ENCODE measurements at places on chromosomes 12 and 14.

DNA sequence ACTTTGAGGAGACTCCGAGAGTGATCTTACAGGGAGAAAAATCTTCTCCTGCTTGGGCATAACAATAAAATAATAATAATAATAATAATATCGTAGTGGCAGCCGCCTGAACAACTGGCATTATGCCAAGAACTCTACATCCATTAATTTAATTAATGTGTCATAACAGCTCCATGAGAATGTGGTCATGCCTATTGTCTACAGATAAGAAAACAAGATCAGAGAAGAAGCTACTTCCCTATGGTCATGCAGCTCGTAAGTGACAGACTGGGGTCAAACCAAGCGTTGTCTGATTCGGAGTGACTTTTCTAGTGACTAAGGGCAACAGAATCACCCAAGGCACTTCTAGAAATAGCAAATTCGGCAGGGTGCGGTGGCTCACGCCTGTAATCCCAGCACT is 11.7 kb downstream of the PROX2 start:
- DNase-seq, result no peak

DNA sequence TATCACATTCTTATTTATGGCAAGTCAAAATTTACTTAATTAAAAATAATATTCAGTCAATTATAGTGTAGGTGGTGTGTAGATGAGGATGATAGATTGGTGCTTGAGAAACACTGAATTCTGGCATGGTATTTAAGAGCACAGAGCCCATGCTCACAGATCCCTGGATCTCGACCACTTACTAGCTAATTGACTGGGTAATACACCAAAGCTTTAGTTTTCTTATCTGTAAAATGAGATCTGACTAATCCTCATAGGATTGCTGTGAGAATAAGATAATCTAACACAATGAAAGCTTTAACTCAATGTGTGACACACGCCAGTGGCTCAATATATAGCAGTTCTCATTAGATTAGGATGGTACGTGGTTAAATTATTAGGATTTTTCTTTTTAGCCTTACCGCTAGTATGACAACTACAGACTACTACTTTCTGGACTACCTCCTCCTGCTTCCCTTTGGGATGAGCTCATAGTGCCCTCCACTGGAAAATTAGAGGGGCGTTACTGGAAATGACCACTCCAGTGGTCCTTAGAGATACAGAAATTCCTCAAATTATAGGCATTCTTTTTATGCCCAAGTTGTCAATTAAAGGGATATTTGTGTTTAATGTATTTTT is 482.8 kb upstream of the TBX3 start:
- DNase-seq, result peak; percentile 49

GRCh38 chr12:76413121-76413520 is 64.9 kb upstream of the BBS10 start:
- DNase-seq, result no peak

DNA sequence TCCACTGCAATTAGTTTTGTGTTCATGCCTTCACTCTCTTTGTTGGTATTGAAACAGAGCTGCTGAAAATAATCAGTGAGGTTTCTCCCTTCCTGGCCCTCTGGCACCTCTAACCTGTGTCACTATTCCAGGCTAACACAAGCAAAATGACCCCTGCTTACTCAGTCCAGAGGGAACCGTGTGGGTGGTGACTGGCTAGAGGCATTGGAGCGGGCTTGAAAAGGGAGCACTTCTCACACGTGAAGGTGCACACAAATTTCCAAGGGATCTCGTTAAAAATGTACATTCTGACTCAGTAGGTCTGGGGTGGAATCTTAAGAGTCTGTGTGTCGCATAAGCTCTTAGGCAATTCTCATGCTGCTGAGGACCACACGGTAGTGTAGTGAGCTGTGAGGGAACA is 1.3 kb upstream of the SLC24A4 start:
- no peak for DNase-seq

- no peak for DNase-seq
Observed at GRCh38 chr14:20757965-20758364, 10.2 kb upstream of the EDDM3B start.

- no peak for DNase-seq
Observed at GRCh38 chr12:129332286-129332685, 479.0 kb downstream of the GLT1D1 start.
